ENCODE measurements at places on chromosomes 3 and 15.

- DNase-seq = no peak
These were observed 67.9 kb upstream of the OCA2 start for GRCh38 chr15:28167042-28167441.

GRCh38 chr15:42728972-42729371, 8.0 kb downstream of the CDAN1 start:
- no peak for DNase-seq

DNA sequence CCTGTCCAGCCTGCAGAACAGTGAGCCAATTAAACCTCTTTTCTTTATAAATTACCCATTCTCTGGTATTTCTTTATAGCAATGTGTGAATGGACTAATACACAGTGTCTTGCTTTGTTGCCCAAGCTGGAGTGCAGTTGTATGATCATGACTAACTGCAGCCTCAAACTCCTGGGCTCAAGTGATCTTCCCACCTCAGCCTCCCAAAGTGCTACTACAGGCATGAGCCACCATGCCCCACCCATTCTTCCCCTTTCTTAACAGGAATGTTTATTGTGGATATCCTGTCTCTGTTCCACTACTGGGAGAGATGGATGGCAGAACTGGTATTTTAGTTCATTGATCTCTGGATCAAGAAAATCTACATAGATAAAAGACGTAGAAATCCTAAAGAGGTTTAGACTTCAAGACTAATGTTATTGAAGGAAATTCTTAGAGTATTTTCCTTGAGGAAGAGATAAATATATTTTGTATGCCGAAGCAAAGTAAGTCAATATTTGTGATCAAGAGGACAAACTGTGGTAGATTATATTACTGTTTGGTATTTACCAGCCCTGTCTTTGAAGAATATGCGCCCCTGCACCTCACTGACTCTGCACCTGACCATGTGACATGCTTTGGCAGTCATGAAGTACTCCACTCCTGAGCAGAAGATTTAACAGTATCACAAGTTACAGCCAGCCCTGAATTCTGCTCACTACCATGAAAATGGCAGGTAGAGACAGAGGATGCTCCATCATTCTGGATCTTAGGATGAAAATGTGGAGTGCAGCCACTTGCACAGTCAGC, 42.9 kb downstream of the UACA start:
- DNase-seq = no peak

DNA sequence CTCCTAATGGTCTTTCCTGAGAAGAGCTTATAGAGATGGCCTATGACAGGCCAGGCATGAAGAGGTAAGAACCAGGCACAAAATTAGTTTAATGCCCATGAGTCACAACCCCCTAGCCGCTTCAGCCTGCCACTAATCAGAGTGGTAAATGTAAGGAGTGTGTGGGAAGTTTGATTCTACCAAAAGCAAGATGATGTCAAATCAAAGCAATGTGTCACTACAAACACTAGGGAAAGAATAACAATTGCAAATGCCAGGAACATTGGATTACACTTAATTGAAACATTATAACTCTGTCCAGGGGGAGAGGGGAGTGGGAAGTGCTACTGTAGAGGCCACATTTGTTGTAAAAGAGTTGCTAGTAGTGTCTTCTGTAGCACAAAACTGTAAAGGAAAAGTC, 596.6 kb upstream of the AGTR1 start:
- DNase-seq = no peak

- no peak for DNase-seq
These were observed 19.9 kb upstream of the RTP2 start for GRCh38 chr3:187722206-187722612.

DNA sequence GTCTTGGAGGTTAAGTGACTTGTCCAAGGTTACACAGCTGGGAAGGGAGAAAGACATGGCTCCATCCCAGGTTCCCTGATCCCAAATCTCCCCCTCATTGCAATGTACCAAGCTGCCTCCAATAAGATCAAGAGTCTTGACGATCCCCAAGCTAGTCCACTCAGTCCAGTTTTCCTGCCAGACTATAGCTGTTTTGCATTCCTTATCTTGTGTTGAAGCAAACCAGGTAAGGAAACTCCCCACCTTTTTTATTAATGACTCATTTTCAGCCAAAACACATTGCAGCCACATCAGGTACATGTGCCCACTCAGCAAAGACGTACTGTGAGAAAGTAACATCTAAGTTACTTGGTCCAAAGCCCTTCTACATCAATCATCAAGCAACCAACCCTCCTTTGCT, 41.9 kb downstream of the LIPC start:
- peak; percentile 42 for DNase-seq

- no peak for DNase-seq
These were observed 447.2 kb upstream of the DPH6 start for GRCh38 chr15:35993196-35993595.

- no peak for DNase-seq
These were observed 122.5 kb downstream of the CHST2 start for GRCh38 chr3:143242101-143242500.

DNA sequence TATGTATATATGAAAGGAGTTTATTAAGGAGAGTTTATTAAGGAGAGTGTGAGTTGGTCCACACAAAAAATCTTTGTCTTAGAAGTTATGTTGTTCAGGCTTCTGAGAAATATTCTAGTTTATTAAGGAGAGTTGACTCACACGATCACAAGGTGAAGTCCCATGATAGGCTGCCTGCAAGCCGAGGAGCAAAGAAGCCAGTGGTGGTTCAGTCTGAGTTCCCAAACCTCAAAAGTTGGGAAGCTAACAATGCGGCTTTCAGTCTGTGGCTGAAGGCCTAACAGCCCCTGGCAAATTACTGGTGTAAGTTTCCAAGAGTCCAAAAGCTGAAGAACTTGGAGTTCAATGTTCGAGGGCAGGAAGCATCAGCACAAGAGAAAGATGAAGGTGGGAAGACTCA, 42.4 kb upstream of the DAZL start:
- DNase-seq = no peak

GRCh38 chr15:51727141-51727897, 10.1 kb downstream of the LYSMD2 start:
- no peak for DNase-seq

- no peak for DNase-seq
These were observed 13.4 kb upstream of the CTDSPL2 start for GRCh38 chr15:44414001-44414400.

- no peak for DNase-seq
These were observed 255.0 kb downstream of the OCA2 start for GRCh38 chr15:27844018-27844666.

DNA sequence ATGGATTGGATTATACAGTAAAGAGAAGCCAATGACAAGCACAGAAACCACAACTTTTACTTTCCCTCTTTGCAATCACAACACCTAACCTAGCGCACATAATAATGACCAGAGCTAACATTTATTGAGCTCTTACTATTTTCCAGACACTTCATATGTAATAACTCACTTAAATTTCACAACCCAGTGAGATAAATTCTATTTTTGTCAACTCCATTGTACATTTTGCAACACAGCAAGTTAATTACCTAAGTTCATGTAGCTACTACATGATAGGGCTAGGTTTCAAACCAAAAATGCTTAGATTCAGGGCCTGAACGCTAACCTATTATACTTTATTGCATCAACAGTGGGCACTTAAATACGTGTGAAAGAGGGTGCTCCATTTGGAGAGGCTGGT, 89.5 kb downstream of the GADL1 start:
- DNase-seq = no peak

DNA sequence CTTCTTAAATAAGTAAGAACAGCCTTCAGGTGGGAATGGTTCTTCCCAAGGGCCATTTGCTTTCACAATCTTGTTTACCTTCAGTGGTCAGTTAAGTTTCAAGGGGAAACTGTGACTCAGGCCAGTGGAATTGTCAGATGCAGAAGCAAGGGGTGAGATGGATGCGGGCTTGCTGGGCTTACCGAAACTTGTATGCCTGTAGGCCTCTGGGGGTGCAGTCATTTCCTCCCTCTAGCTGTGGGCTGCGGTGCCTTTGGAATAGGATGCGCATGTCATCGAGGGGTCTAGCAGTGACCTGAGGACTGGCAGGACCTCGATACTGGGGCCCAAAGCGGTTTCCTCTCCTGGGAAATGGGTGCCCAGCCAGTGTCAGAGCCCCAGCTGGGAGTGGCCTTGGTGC, 121.6 kb downstream of the EEFSEC start:
- no peak for DNase-seq

Data from natural killer cell (primary cell).